ENCODE measurements at places on chromosomes 6 and 20.
A peak's percentile ranks its signal among the peaks of the same experiment; 100 is the strongest.

- DNase-seq, result no peak
Observed at GRCh38 chr20:51284176-51284575, 258.3 kb downstream of the NFATC2 start.

DNA sequence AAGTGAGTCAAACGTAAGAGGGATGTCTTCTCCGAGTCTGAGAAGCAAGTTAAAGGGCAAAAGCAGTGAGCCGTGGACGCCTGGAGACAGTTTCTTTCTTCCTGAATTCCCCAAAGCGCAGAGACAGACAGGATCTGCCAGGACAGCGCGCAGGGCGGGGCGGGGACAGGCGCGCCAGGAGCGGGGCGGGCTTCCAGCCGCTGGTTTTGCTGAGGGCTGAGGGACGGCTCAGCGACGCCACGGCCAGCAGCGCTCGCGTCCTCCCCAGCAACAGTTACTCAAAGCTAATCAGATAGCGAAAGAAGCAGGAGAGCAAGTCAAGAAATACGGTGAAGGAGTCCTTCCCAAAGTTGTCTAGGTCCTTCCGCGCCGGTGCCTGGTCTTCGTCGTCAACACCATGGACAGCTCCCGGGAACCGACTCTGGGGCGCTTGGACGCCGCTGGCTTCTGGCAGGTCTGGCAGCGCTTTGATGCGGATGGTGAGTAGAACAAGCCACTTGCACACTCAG is at the start of gene SCGN:
SCGN (plus strand) TSS at position 209 of the 509 bp plus-strand sequence; CDS start at position 398, 189 bp downstream.
- DNase-seq, result peak; percentile 18

DNA sequence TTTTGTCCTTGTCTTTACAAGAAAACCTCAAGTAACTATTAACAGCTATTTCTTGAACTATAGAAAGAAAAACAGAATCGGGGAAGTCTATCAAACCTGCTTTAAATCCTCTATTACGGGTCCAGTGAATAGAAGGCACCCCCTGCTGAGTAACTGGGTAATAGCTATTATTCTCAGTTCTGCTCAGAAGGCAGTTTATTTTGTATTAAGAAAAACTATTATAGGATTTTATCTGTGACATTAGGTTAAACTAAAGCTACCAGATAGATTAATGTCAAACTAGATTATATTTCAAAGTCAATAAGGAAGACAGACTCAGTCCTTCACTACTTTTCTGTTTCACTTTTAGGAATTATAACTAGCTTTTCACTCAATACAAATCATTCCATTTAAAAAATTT is 93.7 kb downstream of the DST start:
- no peak for DNase-seq

DNA sequence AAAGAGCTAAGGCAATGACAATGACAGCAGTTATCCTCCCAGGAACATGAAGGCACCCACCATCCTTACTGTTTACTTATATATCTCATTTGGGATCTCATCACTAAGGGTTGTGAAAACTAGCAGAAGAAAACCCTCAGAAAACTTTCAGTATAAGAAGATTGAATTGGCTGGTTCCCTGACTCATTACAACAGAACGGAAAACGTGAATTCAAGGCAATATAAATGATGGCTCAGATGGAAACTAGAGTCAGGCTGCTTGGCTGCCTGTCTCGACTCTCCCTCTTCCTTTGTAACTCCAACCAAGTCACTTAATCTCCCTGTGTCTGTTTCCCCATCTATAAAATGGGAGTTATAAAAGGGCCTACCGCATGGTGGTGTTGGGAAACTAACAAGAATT is 387.1 kb upstream of the JARID2 start:
- DNase-seq, result no peak

- DNase-seq, result no peak
Observed at GRCh38 chr20:1467082-1467354, 369 bp upstream of the NSFL1C start.

DNA sequence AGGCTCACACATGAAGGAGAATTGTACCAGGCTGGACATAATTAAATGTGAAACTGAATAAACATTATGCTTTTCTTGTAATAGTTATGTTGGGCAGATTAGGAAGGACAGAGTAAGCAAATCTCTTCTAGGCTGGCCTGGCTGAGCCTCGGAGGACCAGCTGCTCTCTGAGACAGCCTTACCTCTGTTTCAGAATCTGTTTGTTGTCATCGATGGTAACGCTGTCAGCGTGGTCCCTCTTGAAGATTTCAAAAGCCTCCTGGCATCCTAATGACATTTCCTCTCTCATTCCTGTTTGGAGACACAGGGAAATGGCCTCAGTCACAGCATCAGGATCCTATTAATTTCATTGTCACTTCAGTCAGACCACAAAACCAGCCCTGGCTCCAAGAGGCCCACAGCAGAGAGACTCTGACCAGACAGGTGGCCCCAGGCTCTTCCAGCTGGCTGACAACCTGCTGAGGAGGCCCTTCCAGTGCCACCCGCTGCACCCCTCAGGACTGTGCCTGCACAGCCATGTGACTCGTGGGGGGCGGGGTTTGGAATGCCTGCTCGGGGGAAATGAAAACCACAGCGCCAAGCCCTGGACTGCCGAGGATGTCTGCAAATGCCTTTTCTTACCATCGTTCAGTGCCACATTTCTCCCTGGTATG is 108.5 kb upstream of the KCNK16 start:
- no peak for DNase-seq

- DNase-seq, result no peak
Observed at GRCh38 chr6:13165502-13166172, 162.7 kb downstream of the TBC1D7 start.

GRCh38 chr6:170297576-170298330 is 6.9 kb upstream of the DLL1 start:
- no peak for DNase-seq

DNA sequence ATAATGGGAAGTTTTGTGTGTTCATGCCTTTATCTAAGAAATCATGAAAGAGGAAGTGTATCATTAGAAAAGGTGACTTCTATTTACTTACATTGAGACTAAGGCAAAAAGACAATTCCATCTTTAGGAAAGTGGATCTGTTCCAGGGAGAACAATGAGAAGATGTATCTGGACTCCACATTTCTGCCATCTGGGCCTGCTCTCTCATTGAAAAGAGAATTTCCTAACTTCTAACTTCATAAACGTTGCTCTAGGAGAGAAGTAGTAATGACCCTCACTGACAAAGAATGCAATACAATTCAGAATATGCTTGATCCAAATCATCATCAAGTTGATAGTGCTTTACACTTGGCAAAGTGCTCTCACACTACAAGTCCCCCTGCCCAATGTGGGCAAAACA is 294.2 kb downstream of the OGFRL1 start:
- no peak for DNase-seq

DNA sequence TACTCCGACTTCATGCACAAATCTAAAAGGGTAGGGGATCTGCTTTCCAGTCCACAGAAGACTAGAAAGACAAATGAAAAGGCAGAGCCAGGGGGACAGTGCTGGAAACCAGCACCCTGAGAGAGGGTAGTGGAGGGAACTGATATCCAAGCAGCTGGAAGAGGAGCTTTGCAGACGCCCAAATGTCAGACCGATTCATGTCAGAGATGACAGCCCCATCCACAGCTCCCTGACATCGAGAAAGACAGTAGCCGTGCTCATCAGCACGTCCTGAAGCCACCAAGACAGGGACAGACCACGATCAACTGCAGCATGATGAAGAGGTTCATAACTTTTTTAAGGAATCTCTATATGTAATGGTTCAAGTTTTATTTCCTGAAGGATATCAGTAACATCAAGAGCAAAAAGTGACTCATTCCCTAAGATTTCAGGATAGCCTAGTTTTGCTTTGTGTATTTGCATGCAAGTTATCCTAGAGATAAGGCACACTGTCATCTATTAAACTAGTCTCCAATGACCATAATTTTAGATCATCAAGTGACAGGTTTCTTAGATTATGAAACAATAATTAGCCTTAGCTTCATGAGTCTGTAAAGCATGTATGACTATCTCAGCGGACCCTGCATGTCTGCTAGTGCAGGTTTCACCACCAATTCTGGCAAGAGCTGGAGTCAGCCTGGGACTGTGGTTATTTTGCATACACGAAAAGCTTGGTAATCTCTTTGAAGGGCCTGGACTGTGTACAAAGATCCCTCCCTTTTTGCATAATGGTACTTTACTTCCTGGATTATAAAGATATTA is 43.0 kb downstream of the PRDM1 start:
- DNase-seq, result no peak

DNA sequence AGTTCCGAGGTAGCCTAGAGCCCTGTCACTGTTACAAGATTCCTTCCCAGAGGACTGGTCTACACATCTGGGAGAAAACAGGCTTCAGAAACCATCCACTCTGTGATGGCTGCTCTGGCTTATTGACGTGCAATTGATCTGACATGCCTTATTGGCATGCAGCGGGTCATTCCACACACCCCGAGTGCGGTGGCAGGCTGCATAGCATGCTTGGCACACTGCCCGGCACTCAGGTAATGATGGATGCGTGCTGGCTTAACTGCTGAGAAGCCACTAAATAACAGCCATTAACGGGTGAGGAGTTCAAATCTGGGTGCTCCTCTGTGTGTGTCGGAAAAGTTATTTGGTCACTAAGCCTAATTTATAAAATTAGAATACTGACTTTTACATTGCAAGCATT is 67.9 kb upstream of the CDH4 start:
- no peak for DNase-seq

- DNase-seq, result no peak
Observed at GRCh38 chr6:63476302-63476701, 96.0 kb upstream of the LOC128125822 start.

- no peak for DNase-seq
Observed at GRCh38 chr6:38915205-38915925, 133.2 kb upstream of the GLP1R start.

DNA sequence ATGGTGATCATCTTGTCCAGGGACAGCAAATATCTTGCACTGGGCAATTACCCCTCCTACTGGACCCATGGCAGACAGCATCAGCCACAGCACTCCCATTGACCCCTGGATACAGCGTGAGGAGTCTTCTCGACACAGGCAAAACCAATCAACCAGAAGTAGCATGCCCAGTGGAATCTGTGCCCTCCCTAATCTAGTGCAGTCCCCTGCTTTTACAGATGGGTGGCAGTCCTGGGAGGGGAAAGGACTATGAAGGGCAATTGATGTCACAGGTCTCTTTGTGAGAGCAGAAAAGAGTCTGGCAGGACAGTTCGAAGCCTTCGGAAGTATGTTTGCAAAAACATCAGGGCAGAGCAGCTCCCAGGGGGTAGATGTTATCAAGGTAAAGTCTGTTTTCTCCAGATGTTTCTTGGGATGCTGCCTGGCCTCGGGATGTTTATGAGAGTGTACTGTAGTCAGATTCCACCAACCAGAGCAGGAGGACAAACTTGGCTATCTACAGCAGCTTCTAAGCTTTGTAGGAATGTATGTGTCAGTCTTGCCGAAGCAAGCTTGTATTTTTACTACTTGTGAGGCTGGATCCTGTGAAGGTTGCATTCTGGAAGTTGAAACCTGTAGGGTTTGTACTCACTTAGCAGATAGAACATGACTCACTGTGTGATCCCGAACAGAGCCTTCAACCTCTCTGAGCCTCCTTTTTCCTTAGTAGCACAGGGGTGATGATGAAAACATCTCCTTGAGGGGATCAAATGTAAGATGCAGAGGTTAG is 63.0 kb upstream of the MYL9 start:
- no peak for DNase-seq

DNA sequence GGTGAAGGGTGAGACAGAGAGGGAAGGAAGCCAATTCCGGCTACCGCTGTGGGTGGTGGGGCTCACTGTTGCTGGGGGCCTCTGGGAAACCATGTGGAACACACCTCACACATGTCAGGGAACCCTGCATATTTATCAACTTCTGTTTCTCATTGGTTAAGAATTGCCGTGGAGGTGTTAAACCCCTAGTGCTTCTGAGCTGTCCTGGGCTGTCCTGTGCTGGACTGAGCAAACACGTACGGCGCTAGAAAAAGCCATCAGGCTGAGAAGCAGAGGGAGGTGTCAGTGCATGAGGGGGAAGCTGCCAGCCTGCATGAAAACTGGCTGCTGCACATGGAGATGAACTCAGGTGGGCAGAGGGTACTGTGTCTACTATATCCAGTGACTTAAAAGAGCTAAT is 103.9 kb upstream of the JAG1 start:
- no peak for DNase-seq

DNA sequence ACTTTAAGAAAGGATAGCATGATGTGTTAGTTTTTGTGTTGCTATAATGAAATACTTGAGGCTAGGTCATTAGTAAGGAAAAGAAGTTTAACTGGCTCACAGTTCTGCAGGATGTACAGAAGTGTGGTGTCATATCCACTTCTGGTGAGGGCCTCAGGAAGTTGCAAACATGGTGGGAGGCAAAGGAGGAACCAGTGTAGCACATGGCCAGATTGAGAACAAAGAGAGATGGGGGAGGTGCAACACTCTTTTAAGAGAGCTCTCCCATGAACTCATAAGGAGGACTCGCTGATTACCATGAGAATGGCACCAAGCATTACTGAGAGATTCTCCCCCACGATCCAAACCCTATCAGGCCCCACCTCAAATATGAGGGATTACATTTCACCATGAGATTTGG is 265.4 kb downstream of the RIMS1 start:
- DNase-seq, result no peak

GRCh38 chr6:103280417-103280816 is 1579.3 kb downstream of the HACE1 start:
- DNase-seq, result no peak

Data from activated CD4-positive, alpha-beta T cell treated with anti-CD3 and anti-CD28 coated beads for 4 hours (primary cell).